T-helper 22 cell (primary cell): ENCODE measurements at places on chromosomes 1 and 21.

DNA sequence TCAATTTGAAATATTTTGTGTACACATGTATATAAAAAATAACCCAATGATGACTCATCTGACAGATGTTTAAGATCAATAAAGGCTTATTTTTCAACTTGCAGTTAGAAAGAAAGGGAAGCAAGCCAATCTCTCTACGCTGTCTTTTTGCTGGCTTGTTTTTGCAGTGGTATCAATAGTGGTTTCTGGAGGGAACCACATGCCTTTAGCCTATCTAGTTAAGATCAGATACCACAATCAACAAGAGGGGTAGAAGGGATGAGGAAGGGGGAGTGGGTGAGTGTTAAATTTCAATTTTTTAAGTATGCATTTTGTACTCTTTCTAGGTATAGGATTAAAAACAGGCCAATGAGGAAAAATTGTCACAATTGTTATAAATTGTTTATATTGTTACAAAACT, 276.2 kb downstream of the KCNH1 start:
- DNase-seq = no peak

- DNase-seq = no peak
These were observed 10.4 kb upstream of the KLF17 start for GRCh38 chr1:44108241-44108640.

DNA sequence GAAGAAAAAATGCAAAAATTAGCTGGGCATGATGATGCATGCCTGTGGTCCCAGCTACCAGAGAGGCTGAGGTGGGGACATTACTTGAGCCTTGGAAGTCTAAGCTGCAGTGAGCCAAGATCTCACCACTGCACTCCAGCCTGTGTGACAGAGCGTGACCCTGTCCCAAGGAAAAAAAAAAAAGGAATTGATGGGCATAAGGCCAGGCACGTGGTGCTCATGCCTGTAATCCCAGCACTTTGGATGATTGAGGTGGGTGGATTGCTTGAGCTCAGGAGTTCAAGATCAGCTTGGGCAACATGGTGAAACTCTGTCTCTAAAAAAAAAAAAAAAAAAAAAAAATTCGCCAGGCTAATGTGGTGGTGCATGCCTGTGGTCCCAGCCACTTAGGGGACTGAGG, 55.8 kb upstream of the ATP2B4 start:
- DNase-seq = no peak

- DNase-seq = no peak
These were observed 301.7 kb upstream of the PROX1 start for GRCh38 chr1:213685992-213686582.

DNA sequence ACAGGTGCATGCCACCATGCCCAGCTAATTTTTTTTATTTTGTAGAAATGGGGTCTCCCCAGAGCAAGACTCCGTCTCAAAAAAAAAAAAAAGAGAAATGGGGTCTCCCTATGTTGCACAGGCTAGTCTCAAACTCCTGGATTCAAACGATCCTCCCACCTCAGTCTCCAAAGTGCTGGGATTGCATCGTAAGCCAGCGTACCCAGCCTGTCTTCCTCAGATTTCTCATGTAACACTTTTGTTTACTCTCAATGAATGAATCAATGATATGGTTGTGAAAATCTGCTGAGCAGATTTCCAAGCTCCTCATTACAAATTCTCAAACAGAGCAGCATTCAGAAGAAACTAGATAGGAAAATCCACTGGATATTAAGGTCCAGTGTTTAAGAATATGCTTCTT, 6.6 kb downstream of the CMPK1 start:
- DNase-seq = no peak

DNA sequence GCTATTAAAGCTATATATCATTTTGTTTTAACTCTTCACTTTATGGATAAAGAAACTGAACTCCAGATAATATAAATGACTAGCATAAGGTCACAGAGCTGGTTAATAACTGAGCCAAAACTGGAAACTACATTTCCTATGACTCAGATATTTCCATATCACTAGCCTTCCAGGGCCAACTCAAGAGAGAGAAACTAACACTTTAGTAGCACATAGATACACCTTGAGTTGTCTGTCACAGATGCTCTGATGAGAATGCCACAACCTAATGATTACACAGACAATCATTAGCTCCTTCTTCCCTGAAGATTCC, 40.7 kb downstream of the NME7 start:
- DNase-seq = no peak

- DNase-seq = no peak
These were observed 30.1 kb upstream of the PCBP3 start for GRCh38 chr21:45613396-45613795.

DNA sequence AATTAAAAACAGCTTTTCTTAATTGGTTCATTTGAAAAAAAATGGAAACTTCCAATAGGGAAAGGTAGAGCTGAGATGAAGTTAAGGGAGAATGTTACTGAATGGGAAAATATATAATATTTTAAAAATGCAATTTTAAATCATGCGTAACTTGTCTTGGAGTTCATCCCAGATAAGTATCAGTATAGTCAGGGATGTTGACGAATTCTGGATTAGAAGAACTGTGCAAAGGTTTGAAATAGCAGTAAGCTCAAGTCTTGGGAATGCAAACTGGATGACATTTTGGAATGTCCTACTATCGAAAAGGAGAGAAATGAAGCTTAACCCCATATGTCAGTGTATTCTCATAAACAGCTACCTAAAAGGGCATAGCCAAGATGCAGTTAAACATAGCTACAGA, 4.0 kb upstream of the ST6GALNAC3 start:
- no peak for DNase-seq

- DNase-seq = no peak
These were observed at the start of gene CYYR1 for GRCh38 chr21:26572702-26573381. CYYR1 (minus strand) TSS chr21:26573286; CDS start chr21:26572940, 346 bp downstream.

DNA sequence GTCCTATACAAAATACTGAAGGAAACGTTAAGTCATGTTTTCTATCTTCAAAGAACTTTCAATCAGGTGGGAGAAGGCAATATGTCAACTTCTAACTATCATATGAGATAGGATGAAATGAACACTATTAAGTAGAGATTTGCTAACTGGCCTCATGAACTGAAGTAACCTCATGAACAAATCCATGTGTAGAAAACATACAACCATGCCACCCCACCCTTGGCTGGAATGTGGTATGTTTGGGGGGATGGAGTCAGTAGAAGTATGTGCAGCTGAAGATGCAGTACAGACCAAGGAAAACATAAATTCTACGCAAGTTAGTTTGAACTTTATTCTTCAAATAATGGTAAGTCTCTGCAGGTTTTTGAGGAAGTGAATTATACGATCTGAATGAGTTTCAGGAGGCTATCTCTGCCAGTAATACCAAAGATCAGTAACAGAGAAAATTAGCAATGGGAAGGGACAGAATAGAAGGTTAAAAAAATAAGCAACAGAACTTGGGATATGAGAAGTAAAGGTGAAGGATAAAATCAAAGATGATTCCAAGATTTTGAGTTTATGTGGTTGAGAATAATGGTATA, 4.5 kb downstream of the TRMT1L start:
- DNase-seq = no peak

DNA sequence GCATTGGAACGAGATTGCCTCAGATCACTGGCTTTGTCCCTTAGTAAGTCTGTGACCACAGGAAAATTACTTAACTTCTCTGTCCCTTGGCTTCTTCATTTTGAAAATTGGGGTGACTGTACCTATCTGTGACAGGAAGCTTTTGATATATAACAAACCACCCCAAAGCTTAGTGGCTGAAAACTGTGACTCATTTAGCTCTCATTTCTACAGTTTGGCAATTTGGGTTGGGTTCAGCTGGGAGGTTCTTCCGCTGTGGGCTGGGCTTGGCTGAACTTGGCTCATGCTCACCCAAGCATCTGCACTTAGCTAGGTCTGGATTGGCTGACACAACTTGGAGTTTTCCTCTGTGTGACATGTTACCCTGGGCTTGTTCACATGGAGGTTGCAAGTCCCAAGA, 14.0 kb downstream of the C1orf94 start:
- no peak for DNase-seq

- DNase-seq = no peak
These were observed 4.4 kb downstream of the NTPCR start for GRCh38 chr1:232954594-232955365.

- no peak for DNase-seq
These were observed 16.7 kb downstream of the HSD11B1 start for GRCh38 chr1:209721323-209721722.

GRCh38 chr1:107952989-107953388, 12.0 kb downstream of the VAV3 start:
- DNase-seq = no peak

- no peak for DNase-seq
These were observed 39.0 kb downstream of the TTLL7 start for GRCh38 chr1:83959824-83960498.

- DNase-seq = no peak
These were observed 3.8 kb downstream of the WNT4 start for GRCh38 chr1:22139066-22139594.

DNA sequence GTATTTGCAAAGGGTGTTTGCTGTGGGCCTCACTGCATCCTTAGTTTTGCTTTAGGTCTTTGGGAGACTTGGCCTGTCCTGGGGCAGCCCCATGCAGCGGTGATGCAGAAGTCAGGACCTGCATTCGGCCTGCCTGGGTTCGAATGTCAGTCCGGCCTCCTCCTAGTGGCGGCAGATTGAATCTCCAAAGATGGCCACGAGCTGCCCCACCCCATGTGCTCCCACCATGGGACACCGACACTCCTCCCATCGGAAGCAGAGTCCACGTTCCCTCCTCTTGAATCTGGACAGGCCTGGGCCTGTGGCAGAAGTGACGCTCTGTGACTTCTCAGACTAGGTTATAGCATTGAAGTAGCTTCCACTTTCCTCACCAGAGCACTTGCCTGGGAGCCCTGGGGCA, 16.3 kb upstream of the NPPB start:
- no peak for DNase-seq

DNA sequence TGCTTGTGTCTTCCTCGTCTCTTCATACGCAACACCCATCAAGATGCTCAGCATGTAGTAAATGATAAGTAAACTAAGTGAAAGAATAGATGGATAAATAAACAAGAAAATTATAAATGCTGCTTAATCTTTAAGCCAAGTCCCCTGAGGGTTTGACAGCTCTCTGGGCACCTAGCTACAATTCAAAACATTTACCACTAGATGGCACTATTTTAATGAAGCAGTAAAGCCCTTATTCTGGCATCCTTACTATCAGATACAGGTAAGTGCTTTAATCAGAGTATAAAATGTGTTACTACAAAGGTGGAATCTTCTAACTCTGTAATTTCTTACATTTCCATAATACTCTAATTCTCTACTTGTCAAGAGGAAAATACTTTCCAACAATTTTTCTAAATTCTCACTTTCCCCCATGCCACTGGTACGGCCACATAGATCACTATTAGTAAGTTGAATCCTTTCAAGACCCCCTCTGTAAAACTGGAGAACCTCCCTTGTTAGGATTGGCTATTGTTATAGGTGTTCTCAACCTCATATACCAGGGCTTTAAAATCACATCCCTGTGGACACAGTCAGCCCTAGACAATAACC, 137.8 kb downstream of the BARHL2 start:
- no peak for DNase-seq

DNA sequence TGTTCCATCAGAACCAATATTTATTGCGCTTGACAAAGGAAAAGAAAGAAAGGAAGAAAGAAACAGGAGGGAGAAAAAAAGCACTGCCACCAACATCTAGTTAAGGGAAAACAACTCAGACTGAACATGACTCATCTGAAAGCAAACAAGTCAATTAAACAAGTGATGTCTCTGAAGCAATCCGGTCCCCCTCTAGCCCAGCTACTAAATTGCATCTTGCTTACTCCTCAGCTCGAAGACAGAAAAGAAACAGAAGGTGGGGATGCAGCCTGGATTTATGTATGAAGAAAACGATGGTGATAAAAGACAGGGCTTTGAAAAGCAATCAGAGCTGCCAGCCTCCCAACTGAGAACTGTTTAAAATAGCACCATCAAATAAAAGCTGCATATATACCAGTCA, 188.2 kb downstream of the OMA1 start:
- DNase-seq = no peak

DNA sequence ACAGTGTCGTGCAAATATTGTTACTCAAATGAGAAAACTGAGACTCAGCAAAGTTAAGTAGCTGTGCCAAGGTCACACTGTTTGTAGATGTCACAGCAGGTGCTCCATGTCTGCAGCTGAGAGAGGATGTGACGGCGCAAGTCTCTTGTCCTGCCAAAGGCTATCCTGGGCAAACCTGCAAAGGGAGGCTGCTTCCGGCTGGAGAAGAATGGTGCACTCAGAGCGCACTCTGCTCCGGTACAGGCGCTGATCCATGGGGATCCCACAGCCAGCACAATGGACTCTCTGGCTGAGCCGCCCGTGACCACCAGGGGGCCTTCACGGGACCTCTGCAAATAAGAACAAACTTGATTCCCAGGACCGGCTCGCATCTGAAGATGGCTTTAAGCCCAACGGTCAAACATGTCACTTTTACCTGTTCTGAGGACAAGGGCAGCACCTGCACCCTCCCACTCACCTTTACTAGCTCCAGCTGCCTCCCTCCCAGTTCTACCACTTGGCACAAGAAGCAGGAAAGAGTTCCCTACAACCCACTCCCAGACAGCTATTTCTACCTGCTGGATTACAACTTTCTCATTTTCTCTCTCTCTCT, 21.9 kb downstream of the RD3 start:
- no peak for DNase-seq

DNA sequence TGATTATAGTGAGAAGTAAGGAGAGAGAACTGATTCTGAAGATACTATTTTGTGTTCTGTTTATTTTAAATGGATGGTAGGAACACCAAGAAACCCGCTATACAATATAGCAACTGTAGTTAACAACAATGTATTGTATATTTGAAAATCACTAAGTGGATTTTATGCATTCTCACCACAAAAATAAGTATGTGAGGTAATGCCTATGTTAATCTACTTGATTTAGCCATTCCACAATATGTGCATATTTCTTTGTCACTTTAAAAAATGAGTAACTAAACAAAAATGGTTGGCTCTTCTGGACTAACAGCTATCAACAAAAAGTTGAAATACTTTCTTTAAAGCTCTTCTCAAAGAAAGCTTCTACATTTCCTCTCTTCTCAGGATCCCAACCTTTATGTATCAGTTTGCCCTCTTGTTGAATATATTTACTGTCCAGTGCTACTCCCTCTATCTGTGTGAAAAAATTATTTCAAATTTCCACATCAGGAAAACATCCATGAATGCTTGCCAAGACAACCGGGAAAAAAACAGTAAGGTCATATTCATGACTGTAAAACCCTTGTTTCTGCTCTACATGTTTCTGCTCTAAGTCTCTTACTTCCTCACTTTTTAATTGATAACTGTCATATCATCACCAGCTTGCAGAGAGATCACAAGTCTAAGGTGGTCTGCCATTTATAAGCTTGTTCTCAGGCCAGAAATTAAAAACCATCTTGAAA, 27.0 kb downstream of the CLCA4 start:
- DNase-seq = no peak

- no peak for DNase-seq
These were observed 40.2 kb upstream of the NHLH2 start for GRCh38 chr1:115880981-115881672.

- no peak for DNase-seq
These were observed 35.4 kb upstream of the AGPAT3 start for GRCh38 chr21:43829575-43830119.
